ENCODE measurements at places on chromosomes 6 and 20. TPM values are rescaled to one million over a fixed set of nuclear protein-coding genes. Genes with fewer than 3 reads are reported as not detected.

- H3K4me1 ChIP-seq = no peaks in the 10 kb centered on the region
- no peak overlapping the region for H3K27ac ChIP-seq
- H3K4me3 ChIP-seq = no peak overlapping the region
- H3K27me3 ChIP-seq = no peaks in the 10 kb centered on the region
- no peaks in the 10 kb centered on the region for H3K36me3 ChIP-seq
- no peak for DNase-seq
These were observed 79.5 kb upstream of the MARCKS start for GRCh38 chr6:113777601-113778000.

The SLPI gene
- total RNA-seq = 466 TPM

The KHDC1L gene
- total RNA-seq = not detected

DNA sequence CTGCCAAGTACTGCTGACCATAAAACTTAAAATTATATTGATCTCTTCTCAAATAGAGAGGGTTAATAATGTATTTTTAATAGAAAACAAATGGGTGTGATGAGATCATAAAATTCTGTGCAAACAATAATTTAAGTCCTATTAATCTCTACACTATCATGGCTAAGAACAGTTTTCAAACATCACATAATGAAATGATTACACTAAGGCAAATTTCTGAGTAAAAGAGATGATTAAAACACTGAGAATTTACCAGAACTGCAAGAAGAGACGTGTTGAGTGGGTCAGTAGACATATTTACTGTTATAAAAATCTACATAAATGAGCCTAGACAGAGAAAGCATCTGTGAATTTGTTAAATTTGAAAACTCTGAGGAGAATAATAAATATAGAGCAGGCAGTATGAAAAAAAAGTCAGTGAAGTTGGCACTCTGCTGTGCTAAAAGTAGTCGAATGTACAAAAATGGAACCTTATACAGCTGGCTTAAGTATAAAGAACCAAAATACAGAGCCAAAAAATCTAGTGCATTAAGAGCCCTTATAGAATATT lies 302.6 kb upstream of the MANEA start:
- no peaks in the 10 kb centered on the region for H3K4me1 ChIP-seq
- no peaks in the 10 kb centered on the region for H3K27me3 ChIP-seq

DNA sequence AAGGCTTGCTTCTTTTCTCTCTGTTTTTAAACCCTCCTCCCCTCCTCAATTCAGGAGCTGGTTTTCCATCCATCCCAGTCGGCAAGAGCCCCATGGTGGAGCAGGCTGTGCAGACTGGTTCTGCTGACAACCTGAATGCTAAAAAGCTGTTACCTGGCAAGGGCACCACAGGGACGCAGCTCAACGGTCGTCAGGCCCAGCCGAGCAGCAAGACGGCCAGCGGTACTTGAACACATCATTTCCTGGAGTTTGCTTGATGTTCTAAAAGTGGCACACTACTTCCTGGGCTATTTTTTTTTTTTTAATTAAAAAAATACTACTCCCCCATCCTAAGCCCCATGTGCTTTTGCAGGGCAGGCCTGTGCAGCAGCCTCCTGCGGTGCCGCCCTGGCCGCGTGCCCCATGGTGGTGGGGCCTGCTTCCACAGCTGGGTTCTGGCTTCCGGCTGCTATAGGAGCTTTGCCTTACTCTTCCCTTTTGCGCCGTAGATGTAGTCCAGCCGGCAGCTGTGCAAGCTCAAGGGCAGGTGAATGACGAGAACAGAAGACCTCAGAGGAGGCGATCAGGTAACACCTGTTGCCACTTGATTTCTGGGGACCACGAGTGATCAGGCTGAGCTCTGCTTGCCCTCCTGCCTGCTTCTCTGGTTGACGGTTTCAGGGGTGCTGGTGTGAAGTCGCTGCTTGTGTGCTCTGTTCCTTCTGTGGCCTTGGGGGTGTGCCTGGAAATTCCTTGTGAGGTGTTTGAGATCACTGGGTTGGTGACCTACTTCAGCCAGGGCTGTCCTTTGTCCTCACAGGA lies 7.7 kb downstream of the LSM14B start:
- H3K4me1 ChIP-seq = peaks cover 28% of the 10 kb centered on the region
- H3K27ac ChIP-seq = no peak overlapping the region
- no peak overlapping the region for H3K4me3 ChIP-seq
- H3K27me3 ChIP-seq = no peaks in the 10 kb centered on the region

GRCh38 chr6:154514481-154514880 lies 4.0 kb upstream of the CNKSR3 start:
- H3K27me3 ChIP-seq = no peaks in the 10 kb centered on the region
- no peaks in the 10 kb centered on the region for H3K36me3 ChIP-seq
- peaks cover 14% of the 10 kb centered on the region for H3K4me1 ChIP-seq
- no peak for DNase-seq
- H3K27ac ChIP-seq = no peak overlapping the region
- H3K4me3 ChIP-seq = no peak overlapping the region

DNA sequence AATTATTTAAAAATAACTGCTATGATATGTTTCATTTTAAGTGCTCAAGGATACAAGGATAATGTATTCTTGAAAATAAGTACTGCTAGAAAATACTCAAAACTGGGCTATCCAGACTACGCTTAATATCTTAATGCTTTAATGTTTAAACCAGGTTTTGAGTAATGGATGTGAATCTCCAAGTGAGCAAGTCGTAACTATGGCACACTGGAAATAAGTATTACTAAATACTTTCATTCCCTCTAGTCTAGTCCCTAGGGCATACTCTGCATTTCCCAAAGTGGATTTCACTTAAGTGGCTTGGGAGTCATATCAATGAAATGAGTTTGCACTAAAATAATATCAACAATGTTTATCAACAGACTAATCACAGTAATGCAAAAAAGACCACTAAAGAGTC lies 48.1 kb downstream of the HMGCLL1 start:
- DNase-seq = no peak
- H3K36me3 ChIP-seq = no peaks in the 10 kb centered on the region
- no peaks in the 10 kb centered on the region for H3K27me3 ChIP-seq
- no peaks in the 10 kb centered on the region for H3K4me1 ChIP-seq
- H3K4me3 ChIP-seq = no peak overlapping the region
- no peak overlapping the region for H3K27ac ChIP-seq

The CRISP3 gene
- total RNA-seq = 5.1 TPM

DNA sequence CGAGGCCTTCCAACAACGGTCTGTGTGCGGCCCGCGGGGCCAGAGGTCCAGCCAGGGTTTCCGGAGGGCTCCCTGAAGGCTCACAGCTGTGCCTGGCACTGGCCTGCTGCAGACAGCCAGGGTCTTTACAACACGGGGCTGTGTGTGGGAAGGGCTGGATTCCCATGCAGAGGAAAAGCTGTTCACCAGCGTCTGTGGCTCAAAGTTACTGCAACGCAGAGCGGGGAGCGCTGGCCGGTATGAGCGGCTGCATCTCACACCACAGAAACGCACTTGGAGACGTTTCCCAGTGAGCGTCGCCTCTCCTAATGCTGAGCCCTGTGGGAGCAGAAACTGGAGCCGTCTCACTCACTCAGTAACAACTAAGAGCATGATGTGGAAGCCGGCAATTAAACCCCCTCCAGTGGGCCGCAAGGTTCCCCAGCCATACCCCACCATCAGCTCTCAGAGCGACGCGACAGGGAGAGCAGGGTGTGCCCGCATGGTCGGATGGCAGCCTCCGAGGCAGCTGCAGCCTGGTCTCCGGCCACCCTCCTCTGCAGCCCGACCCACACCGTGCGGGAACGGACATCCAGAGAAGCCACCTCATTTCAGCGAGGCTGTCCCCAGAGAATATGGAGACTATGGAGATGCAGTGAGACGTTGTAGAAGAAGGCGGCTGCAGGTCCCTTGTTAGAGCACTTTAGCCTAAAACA lies 42.6 kb downstream of the DLL1 start:
- peaks cover 13% of the 10 kb centered on the region for H3K27me3 ChIP-seq
- peaks cover 4% of the 10 kb centered on the region for H3K4me1 ChIP-seq
- no peak for DNase-seq
- no peak overlapping the region for H3K27ac ChIP-seq

GRCh38 chr6:121393731-121394505 lies 41.5 kb upstream of the GJA1 start:
- no peaks in the 10 kb centered on the region for H3K36me3 ChIP-seq
- H3K27ac ChIP-seq = no peak overlapping the region
- H3K4me3 ChIP-seq = no peak overlapping the region
- H3K27me3 ChIP-seq = no peaks in the 10 kb centered on the region
- DNase-seq = no peak

DNA sequence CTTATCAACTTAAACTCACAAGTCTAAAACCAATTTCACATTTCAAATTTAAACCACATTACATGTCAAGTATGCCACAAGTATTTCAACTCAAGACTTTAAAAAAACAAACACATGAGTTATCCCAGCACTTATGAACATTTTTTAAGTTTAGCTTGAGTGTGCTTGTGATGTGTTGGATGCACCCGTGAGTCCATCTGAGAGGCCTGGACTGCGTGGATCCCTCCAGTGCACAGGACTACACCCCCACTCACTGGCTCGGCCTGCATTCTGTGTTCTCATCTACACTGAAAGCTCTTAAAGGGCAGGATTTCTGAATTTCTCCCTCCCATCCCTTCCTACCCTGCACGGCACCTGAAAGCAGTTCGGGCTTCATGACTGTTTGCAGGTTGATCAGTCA lies 128.8 kb upstream of the CD93 start:
- H3K4me3 ChIP-seq = no peak overlapping the region
- peaks cover 3% of the 10 kb centered on the region for H3K27me3 ChIP-seq
- DNase-seq = no peak
- H3K36me3 ChIP-seq = no peaks in the 10 kb centered on the region
- no peaks in the 10 kb centered on the region for H3K4me1 ChIP-seq

The STMND1 gene
- total RNA-seq = not detected

The TAF11 gene
- total RNA-seq = 27.4 TPM

DNA sequence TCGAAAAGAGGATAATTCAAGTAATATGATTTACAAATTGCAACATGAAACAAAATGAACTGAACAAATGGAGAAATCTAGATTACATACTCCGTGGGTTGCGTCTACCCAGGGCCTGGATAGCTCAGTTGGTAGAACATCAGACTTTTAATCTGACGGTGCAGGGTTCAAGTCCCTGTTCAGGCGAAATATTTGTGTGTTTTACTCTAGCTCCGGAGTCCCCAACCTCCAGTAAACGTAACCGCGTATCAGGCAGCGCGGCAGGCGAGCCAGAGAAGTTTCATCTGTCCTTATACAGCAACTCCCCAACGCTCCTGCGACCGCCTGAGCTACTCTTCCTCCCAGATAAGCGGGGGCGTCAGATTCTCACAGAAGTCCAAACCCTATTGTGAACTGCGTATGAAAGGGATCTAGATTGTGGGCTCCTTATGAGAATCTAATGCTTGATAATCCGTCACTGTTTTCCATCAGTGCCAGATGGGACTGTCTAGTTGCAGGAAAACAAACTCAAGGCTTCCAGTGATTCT lies 176.1 kb downstream of the TRIM27 start:
- H3K36me3 ChIP-seq = no peaks in the 10 kb centered on the region
- no peaks in the 10 kb centered on the region for H3K4me1 ChIP-seq
- H3K27ac ChIP-seq = no peak overlapping the region
- H3K27me3 ChIP-seq = peaks cover 55% of the 10 kb centered on the region

DNA sequence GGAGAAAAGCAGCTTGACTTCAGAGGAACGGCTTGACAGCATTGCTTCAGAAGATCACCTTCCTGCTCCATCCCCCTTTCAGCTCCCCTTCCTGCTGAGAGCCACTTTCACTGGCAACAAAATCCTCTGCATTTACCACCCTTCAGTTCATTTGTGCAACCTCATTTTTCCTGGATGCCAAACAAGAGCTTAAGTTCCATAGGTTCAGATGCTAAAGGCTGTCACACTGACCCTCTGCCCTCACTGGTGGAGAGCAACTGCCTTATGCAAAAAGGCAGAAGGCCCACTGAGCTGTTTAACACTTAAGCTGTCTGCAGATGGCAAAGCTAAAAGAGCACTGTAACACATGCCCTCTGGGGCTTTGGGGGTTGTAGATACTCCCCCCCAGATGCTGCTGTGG lies 131.2 kb upstream of the SPACA1 start:
- H3K36me3 ChIP-seq = no peaks in the 10 kb centered on the region
- H3K27me3 ChIP-seq = peaks cover 1% of the 10 kb centered on the region
- no peaks in the 10 kb centered on the region for H3K4me1 ChIP-seq
- no peak overlapping the region for H3K4me3 ChIP-seq

GRCh38 chr6:159061805-159062563 lies 17.2 kb upstream of the TAGAP start:
- no peaks in the 10 kb centered on the region for H3K36me3 ChIP-seq
- peaks cover 4% of the 10 kb centered on the region for H3K4me1 ChIP-seq
- H3K4me3 ChIP-seq = no peak overlapping the region
- peak overlapping the region; percentile 38 for H3K27ac ChIP-seq

DNA sequence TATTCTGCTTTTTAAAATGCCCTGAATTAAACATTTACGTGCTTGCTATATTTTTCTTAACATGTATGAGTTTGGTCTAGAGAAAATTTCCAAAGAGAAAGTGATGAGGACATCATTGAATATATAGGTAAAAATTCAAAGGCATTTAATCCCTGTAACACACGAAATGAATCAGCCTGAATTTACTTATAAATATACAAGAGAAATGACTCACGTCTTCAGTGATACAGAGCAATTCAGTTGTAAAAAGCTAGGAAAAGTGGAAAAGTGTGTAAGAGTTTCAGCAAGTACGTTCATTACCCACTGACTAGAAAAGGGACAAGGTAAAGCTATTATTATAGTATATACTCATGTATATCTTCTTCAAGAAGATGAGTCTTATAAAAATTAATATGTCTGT lies 124.8 kb downstream of the HIVEP1 start:
- no peak overlapping the region for H3K27ac ChIP-seq
- no peak overlapping the region for H3K4me3 ChIP-seq
- no peaks in the 10 kb centered on the region for H3K27me3 ChIP-seq
- H3K4me1 ChIP-seq = peaks cover 10% of the 10 kb centered on the region

DNA sequence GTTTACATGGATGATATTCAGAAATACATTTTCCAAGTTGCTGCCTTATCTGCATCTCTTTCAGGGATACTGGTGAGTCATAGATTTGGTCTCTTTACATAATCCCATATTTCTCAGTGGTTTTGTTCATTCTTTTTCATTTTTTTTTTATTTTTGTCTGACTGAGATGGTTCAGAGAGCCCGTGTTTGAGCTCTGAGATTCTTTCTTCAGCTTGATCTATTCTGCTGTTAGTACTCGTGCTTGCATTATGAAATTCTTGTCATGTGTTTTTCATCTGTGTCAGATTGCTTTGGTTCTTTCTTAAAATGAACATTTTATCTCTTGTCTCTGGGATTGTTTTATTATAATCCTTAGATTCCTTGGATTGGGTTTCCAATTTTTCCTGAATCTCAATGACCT lies 317.3 kb downstream of the DOK5 start:
- H3K4me3 ChIP-seq = no peak overlapping the region
- no peaks in the 10 kb centered on the region for H3K4me1 ChIP-seq
- no peak overlapping the region for H3K27ac ChIP-seq
- DNase-seq = no peak

The EPB41L1 gene
- total RNA-seq = 14.3 TPM
